ENCODE measurements at places on chromosomes 11 and 22.

DNA sequence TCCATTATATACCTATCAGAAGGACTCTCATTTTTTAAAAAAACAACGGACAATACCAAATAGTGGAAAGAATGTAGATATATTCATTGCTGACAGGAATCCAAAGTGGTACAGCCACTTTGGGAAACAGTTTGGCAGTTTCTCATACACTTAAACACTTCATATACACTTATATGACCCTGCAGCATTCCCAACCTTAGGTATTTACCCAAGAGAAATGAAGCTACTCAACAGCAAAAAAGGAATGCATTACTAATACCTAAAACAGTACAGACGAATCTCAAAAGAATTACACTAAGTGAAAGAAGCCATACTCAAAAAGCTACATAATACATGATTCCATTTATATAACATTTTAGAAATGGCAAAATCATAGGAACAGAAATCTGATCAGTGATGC lies 51.5 kb downstream of the RBFOX2 start:
- no peak for DNase-seq

GRCh38 chr11:11163236-11163635 lies 189.8 kb downstream of the CSNK2A3 start:
- DNase-seq: no peak

- no peak for DNase-seq
Observed at GRCh38 chr11:61128947-61129638, 26.8 kb downstream of the CD5 start.

DNA sequence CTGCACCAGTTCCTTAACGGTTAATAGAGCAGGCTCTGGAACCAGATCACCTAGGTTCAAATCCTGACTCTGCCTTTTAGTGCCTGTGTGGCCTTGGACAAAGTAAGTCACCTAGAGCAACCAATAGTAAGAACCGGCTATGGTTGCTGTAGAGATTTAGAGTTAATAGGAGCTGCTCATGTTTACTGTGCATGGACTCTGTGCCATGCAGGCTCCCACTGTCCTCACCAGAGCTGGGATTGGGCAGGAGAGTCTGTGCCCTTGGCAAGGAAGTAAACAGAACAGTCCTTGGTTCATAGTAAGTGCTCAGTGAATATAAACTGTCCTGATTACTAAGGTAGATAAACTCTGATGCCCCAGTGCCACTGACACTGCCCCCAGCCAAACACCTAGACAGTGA lies 1.4 kb upstream of the TP53I11 start:
- no peak for DNase-seq

- DNase-seq: no peak
Observed at GRCh38 chr11:75554258-75555022, 7.6 kb upstream of the SERPINH1 start.

- DNase-seq: no peak
Observed at GRCh38 chr11:24755260-24755839, 258.5 kb downstream of the LUZP2 start.

DNA sequence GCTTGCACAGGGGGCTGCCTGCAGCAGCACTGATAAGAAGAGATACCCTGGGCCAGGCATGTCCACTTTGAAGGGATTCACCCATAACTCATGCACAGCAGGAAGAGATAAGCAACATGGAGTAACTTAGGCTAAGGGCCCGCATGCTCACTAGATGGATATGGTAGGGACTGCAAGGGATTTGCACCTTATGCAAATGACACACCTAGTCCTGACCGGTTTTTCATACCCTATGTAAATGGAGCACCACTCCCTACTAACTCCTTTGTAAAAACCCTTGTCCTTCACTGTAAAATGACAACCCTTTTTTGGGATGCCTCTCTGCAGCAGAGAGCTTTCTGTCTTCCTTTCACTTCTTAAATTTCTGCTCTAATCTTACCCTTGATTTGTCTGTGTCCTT lies 658.9 kb upstream of the CCDC179 start:
- no peak for DNase-seq

DNA sequence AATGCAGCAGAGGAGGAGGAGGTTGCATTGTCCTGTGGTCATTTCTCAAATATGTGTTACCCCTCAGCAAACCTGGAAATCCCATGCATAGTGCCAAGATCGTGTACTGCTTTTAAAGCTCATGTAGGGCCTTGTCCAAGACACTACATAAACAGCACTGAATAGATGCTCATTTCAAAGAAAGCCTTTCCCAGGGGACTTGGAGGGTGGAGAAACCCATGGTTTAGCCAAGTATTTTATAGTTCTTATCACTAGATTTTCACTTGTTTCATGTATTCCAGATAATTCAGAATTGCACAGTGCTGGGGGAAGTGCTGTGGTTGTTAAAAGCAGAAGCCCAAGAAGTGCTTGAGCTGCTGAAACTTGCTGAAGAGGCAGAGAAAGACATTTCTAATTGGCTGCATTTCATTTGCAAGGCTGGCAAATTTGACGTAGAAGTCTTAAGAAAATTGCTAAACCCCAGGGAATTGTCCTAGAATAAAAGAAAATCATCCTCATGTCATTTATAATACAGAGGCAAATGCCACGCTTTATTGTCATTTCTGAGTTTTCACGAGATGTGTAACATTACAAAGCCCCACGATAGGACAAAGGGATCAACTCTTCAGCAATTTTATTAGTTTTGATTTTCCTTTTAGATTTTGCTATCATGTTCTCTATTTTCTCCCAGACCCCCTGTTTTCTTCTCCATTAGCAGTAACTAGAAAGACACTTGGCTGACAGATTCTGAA lies 20.1 kb downstream of the CSRP3 start:
- no peak for DNase-seq

DNA sequence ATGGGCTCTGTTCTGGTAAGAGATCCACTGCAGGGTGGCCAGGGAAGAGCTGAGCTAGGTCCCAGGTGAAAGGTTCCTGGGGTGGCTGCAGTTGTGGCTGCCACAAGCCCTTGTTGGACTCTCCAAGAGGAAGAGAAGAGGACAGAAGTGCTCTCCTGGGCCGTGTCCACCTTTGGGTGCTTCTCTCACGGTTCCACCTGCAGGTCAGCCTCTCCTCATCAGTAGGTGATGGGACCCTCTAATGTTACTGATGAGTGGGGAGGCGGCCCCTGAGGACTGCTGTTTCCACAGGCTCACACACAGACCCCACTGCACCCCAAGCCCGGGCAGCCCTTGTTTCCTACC lies 804.9 kb downstream of the BRD1 start:
- DNase-seq: no peak

DNA sequence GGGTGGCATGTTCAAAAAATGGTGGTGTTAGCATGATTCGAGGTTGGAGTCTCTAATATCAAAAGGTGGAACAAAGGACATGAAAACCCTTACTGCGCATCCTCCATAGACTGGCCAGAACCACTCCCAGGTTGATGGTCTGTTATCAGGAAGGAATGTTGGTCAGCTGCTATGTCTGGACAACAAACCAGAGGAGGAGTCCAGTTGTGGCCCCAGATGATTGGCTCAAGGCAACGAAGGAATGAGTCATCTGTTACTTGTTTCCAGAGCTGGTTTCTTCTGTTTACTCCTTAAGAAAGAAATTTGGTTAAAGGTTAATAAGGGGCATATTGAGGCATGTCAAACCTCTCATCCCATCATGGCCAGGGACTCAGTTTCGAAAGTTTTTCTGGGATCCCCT lies 56.8 kb upstream of the GRIA4 start:
- DNase-seq: no peak

GRCh38 chr11:32436751-32437494 lies 1.6 kb upstream of the WT1 start:
- DNase-seq: no peak

DNA sequence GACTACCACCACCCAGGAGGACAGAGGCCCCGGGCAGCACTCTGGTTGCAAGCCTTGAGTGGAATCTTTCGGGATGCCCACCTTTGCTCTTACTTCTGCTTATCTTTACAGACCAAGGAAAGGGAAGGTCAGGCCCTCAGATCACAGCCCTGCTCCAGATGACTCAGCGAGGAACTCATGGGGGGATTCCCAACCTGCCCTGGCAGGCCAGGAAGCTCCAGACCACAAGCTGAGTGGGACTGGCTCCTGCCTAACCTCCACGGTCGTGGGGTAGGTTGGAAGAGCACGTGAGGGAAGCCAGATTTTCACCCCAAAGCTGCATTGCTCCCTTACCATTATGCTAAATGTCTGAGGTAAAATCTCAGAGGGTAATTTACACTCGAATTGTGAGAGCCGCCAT lies 11.8 kb downstream of the TBC1D10A start:
- no peak for DNase-seq

GRCh38 chr11:113675003-113675561 lies 31.0 kb downstream of the TMPRSS5 start:
- DNase-seq: no peak

- no peak for DNase-seq
Observed at GRCh38 chr11:61142424-61142823, 18.8 kb downstream of the VPS37C start.

- DNase-seq: no peak
Observed at GRCh38 chr22:47009304-47010101, 247.1 kb downstream of the TBC1D22A start.

- no peak for DNase-seq
Observed at GRCh38 chr11:24082241-24082640, 414.6 kb upstream of the LUZP2 start.

DNA sequence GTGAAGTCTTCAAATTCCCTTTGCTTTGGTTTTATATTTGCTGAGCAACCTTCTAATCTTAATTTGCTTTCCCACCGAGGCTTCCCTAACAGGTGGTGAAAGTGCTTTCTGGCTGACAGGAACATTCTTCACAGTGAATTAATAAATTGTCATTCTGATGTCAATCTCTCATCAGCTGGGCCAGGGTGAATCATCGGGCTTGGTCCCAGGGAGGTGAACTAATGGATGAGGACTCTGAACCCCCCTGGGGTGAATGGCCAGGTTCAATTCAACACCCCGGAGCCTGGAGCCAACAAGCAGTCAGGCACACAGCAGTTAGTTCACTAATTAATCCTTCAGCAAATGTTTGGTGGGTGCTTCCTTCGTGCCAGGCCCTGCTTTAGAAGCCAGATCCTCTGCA lies 155.4 kb upstream of the PDGFD start:
- no peak for DNase-seq

DNA sequence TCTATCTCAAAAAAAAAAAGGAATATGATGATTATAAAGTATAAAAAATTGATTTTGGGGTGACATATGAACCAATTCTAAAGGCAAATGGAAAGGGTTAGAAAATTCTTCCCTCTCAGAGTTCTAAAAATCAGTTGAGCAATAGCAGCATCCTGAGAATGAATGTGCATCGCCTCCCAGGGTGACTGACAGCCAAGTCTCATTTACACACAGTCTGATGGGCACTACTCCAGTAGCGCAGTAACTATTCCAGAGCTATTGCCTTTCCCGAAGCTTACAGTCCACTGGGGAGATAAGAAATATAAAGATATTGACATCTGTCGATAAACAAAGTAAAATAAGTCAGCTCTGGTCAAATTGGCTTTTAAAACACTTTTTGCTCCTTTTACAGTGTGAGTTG lies 32.3 kb upstream of the SORL1 start:
- DNase-seq: no peak

GRCh38 chr11:117827521-117828511 lies 3.3 kb upstream of the FXYD2 start:
- DNase-seq: no peak

Measured in AML-193 (cell line).